Effector CD4-positive, alpha-beta T cell (primary cell): ENCODE measurements at places on chromosomes 5 and 9.

DNA sequence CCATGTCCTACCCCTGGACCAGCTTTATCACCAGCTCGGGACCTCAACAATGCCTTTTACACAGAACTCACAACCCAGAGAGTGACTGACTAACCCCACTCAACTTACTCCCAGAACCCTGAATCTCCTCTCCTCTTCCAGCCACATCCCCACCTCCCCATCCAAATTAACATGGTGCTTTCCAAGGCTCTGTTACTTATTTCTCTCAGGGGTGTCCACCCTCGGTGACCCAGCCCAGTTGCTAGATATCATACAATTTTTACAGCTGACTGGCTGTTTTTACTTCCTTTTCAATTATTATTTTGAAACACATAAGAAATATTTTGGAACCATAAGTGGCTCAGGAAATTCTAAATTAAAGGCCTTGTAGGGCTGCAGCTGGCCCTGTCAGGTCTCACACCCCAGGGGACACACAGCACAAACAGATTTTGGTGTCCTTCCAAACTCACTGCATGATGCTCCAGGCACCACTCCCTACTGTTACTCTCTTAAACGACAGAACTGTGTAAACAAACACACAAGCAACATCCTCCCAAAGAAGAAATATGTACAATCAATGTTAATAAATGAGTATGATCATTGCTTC, 180.6 kb downstream of the ADAMTS12 start:
- no peak for DNase-seq

- DNase-seq: no peak
Observed at GRCh38 chr9:91481972-91482371, 58.3 kb upstream of the NFIL3 start.

DNA sequence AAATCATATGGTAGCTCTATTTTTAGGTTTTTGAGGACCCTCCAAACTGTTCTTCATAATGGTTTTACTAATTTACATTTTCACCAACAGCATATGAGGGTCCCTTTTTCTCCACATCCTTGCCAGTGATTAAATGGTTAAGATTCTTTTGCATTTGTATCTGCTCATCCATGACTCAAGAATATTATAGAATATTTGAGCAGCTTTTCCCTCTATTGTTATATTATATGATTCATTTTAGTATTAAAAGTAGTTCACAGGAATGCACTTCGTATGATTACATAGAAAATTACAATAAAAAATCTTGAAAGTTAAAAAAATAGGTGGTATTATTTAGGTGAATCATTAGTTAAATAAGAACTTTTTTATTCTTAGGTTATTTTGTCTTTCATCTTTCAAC, 140.7 kb downstream of the WDR70 start:
- DNase-seq: no peak

- DNase-seq: no peak
Observed at GRCh38 chr5:177249761-177250537, 53.6 kb downstream of the RAB24 start.

- no peak for DNase-seq
Observed at GRCh38 chr5:135566422-135567400, 12.1 kb downstream of the CXCL14 start.

DNA sequence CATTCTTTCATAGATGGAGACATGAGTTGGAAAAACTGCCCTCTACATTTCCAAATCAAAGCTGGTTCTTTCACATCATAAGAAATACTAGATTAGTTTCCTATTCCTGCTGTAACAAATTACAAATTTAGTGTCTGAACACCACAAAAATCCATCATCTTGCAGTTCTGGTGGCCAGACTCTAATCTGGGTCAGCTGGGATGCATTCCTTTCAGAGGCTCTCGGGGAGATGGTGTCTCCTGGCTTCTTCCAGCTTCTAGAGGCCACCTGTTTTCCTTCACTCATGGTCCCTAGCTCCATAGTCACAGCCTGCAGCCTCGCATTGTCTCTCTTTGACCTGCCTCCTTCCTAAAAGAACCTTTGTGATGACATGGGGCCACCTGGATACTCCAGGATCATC, 65.2 kb downstream of the RETREG1 start:
- DNase-seq: no peak

DNA sequence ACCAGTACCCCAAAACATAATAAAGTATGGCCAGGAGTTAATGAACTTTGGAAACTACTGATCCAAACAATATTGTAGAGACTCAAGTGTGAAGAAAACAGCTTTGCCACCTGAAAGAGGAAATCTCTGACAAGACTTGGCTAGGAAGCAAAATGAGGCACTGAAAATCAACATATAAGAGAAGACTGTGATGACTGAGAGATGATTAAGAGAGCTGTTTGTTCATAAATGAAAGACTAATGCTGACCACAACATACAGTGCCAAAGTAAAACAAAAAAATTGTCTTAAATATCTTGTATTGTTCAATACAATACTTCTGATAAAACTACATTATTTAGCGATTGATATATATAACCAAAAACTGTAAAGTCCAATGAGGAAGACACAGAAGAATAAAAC, 7.2 kb downstream of the RC3H2 start:
- no peak for DNase-seq

- DNase-seq: no peak
Observed at GRCh38 chr5:85814596-85814995, 803.1 kb upstream of the COX7C start.
